ENCODE measurements at places on chromosomes 3 and 15.

DNA sequence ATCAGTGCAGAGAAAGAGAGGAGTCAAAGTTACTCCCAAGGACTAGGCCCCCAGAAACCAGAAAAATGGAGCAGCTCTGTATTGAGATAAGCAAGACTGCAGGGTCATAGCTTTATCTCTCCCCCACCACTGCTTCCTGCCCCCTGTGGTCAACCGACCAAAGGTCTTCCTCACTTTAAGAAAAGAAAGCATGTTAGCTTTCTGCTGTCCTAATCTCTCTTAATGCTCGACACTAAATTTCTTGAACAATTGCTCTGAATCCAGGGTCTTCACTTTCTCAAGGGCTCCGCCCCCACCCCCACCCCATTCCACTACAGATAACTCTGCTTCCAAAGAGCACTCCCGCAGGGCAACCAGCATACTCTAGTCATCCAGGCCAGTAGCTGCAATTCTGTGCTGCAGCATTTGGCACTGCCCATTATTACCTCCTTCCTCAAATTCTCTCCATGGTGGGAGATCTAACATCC, 31.9 kb downstream of the TNIK start:
- peaks cover 8% of the 10 kb centered on the region for H3K36me3 ChIP-seq
- no peaks in the 10 kb centered on the region for H3K27me3 ChIP-seq
- no peak overlapping the region for H3K4me3 ChIP-seq
- DNase-seq, result peak; percentile 33
- peaks cover 12% of the 10 kb centered on the region for H3K4me1 ChIP-seq

DNA sequence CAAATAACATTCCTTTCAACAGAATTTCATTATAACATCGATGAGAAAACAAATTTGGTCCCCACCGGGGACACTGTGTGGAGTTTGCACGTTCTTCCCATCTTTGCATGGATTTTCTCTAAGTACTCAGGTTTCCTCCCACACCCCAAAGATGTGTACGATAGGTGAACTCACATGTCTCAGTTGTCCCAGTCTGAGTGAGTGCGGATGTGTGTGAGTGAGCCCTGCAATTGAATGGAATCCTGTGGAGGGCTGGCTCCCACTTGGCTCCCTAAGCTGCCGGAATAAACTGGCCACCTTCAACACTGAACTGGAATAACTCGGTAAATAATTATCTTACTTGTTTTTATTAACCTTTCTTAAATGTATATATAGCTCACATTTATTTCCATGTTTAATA, 77.0 kb downstream of the TRANK1 start:
- H3K4me3 ChIP-seq, result no peak overlapping the region
- H3K27me3 ChIP-seq, result no peaks in the 10 kb centered on the region
- peaks cover 2% of the 10 kb centered on the region for H3K36me3 ChIP-seq

GRCh38 chr15:85128621-85129020, 147.0 kb downstream of the PDE8A start:
- H3K4me3 ChIP-seq, result no peak overlapping the region
- H3K27ac ChIP-seq, result no peak overlapping the region
- H3K4me1 ChIP-seq, result no peaks in the 10 kb centered on the region
- DNase-seq, result no peak

- peak overlapping the region; percentile 96 for H3K27ac ChIP-seq
- peak overlapping the region; percentile 49 for H3K4me3 ChIP-seq
- DNase-seq, result no peak
- no peaks in the 10 kb centered on the region for H3K27me3 ChIP-seq
- peaks cover 91% of the 10 kb centered on the region for H3K4me1 ChIP-seq
Measured at GRCh38 chr15:101200181-101200580, 51.7 kb downstream of the CHSY1 start.

- no peaks in the 10 kb centered on the region for H3K27me3 ChIP-seq
- H3K27ac ChIP-seq, result no peak overlapping the region
Measured at GRCh38 chr15:73539212-73540128, 93.7 kb downstream of the NPTN start.

- no peaks in the 10 kb centered on the region for H3K4me1 ChIP-seq
- H3K4me3 ChIP-seq, result no peak overlapping the region
- DNase-seq, result no peak
- H3K27me3 ChIP-seq, result no peaks in the 10 kb centered on the region
- no peaks in the 10 kb centered on the region for H3K36me3 ChIP-seq
- no peak overlapping the region for H3K27ac ChIP-seq
Measured at GRCh38 chr3:155204851-155205250, 88.6 kb downstream of the STRIT1 start.

- H3K4me3 ChIP-seq, result no peak overlapping the region
- no peak overlapping the region for H3K27ac ChIP-seq
- H3K27me3 ChIP-seq, result peaks cover 36% of the 10 kb centered on the region
- no peaks in the 10 kb centered on the region for H3K4me1 ChIP-seq
- DNase-seq, result no peak
- H3K36me3 ChIP-seq, result no peaks in the 10 kb centered on the region
Measured at GRCh38 chr15:47720555-47720954, 3.2 kb downstream of the SEMA6D start.

DNA sequence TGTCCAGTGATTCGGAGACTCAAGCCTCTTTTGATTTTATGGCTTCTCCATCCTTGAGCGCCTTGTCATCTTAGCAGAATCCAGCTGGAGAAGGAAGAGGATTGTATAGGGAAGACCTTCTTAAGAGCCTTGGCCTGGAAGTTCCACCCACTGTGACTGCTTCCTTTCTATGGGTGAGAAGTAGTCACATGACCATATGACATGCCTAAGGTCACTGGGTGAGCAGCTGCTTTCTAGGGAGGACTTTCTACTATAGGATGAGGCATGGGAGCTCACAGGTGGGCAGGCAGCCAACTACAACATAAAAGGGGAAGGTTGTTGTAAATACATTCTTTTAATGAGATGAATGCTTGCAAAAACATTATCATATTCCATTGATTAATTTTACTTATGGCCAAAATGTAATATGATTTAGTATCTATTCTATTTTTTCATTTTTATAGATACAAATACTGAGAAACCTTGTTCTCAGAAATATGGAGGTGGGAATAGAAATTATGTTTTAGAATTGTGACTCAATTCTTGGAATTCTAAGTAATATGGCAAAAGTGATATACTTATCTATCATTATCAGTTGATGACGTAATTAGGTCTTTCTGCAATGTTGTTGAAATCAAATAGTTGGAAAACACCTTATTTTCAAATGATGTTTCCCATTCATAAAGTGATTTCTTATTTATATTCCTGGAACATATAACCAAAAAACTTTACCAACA, 53.6 kb upstream of the MINAR1 start:
- H3K27me3 ChIP-seq, result no peaks in the 10 kb centered on the region
- no peaks in the 10 kb centered on the region for H3K36me3 ChIP-seq
- H3K4me3 ChIP-seq, result no peak overlapping the region
- DNase-seq, result peak; percentile 13
- peaks cover 4% of the 10 kb centered on the region for H3K4me1 ChIP-seq
- peak overlapping the region; percentile 12 for H3K27ac ChIP-seq

- no peak overlapping the region for H3K27ac ChIP-seq
- peaks cover 6% of the 10 kb centered on the region for H3K4me1 ChIP-seq
- peak; percentile 65 for DNase-seq
- H3K27me3 ChIP-seq, result peaks cover 24% of the 10 kb centered on the region
- H3K36me3 ChIP-seq, result no peaks in the 10 kb centered on the region
Measured at GRCh38 chr15:31977812-31978661, 52.3 kb upstream of the CHRNA7 start.

GRCh38 chr3:180267202-180267843, 230.6 kb upstream of the PEX5L start:
- H3K27ac ChIP-seq, result no peak overlapping the region
- no peak for DNase-seq
- no peaks in the 10 kb centered on the region for H3K36me3 ChIP-seq
- H3K4me1 ChIP-seq, result peaks cover 5% of the 10 kb centered on the region
- no peak overlapping the region for H3K4me3 ChIP-seq

DNA sequence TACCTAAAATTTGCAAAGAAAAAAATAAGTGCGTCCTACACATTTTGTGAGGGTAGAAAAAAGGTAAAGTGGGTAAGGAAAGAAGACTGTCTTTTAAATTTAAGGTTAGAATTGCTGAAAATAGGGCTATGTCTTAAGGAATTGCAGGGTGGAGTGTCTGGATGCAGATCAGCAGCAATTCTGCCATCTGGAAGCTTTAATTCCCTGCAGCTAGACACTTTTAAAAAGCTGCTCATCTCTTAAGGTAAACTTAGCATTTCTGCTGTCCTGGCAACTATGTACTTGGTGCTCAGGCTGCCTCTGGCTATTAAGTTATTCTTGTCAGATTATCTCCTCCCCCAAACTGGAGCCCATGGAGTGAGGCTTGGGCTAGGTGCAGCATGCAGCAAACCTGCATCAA, 420.2 kb downstream of the SI start:
- H3K36me3 ChIP-seq, result no peaks in the 10 kb centered on the region
- no peak overlapping the region for H3K4me3 ChIP-seq
- DNase-seq, result no peak
- no peak overlapping the region for H3K27ac ChIP-seq
- no peaks in the 10 kb centered on the region for H3K4me1 ChIP-seq

DNA sequence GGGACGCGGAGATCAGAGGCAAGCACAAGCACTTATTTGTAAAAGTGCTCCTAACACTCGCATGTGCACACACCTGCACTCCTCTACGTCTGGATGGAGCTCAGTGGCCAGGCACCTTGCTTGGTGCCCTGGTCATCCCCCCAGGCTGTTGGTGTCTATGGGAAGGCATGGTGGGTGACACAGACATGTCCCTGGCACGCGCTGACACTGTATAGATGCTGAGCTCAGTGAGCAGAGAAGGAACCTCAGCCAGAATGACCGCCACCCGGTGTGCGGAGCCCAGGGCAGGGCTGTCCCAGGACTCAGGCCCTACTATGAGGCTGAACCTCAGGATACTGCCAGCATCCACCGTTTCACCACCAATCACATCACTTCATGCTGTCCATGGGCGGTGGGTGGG, 64.5 kb downstream of the NIPA2 start:
- no peaks in the 10 kb centered on the region for H3K36me3 ChIP-seq
- no peaks in the 10 kb centered on the region for H3K27me3 ChIP-seq
- H3K4me3 ChIP-seq, result no peak overlapping the region
- H3K4me1 ChIP-seq, result no peaks in the 10 kb centered on the region
- DNase-seq, result no peak
- no peak overlapping the region for H3K27ac ChIP-seq

GRCh38 chr15:27095886-27096624, 125.1 kb downstream of the GABRG3 start:
- DNase-seq, result no peak
- H3K27ac ChIP-seq, result no peak overlapping the region
- H3K27me3 ChIP-seq, result no peaks in the 10 kb centered on the region
- H3K4me1 ChIP-seq, result no peaks in the 10 kb centered on the region
- no peaks in the 10 kb centered on the region for H3K36me3 ChIP-seq
- H3K4me3 ChIP-seq, result no peak overlapping the region

- H3K36me3 ChIP-seq, result peaks cover 2% of the 10 kb centered on the region
- peaks cover 15% of the 10 kb centered on the region for H3K4me1 ChIP-seq
- H3K27me3 ChIP-seq, result no peaks in the 10 kb centered on the region
- DNase-seq, result peak; percentile 11
- no peak overlapping the region for H3K4me3 ChIP-seq
- no peak overlapping the region for H3K27ac ChIP-seq
Measured at GRCh38 chr15:58423831-58424608, 7.8 kb upstream of the LIPC start.

GRCh38 chr15:25838871-25839195, 24.3 kb downstream of the ATP10A start:
- DNase-seq, result no peak
- no peak overlapping the region for H3K4me3 ChIP-seq
- H3K4me1 ChIP-seq, result peaks cover 35% of the 10 kb centered on the region
- peaks cover 7% of the 10 kb centered on the region for H3K36me3 ChIP-seq
- no peaks in the 10 kb centered on the region for H3K27me3 ChIP-seq

Measured in activated CD8-positive, alpha-beta T cell treated with anti-CD3 and anti-CD28 coated beads for 36 hours (primary cell).